ENCODE measurements at places on chromosomes 6 and 20.

DNA sequence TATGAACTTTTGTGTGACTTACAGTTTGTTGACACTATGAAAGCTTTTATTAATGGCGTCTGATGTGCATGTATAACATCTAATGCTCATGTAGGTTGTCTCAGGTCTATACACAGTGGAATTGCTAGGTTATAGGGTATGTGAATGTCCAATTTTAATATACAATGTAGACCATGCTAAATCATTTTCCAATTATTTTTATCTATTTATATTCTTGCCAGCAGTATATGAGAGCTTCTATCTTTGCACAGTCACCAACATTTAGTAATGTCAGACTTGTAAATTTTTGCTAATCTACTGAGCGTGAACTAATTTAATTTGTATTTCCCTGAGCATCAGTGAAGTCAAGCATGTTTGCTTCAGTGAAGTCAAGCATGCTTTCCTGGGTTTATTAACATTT, 64.4 kb downstream of the TPD52L1 start:
- no peak for ATAC-seq

DNA sequence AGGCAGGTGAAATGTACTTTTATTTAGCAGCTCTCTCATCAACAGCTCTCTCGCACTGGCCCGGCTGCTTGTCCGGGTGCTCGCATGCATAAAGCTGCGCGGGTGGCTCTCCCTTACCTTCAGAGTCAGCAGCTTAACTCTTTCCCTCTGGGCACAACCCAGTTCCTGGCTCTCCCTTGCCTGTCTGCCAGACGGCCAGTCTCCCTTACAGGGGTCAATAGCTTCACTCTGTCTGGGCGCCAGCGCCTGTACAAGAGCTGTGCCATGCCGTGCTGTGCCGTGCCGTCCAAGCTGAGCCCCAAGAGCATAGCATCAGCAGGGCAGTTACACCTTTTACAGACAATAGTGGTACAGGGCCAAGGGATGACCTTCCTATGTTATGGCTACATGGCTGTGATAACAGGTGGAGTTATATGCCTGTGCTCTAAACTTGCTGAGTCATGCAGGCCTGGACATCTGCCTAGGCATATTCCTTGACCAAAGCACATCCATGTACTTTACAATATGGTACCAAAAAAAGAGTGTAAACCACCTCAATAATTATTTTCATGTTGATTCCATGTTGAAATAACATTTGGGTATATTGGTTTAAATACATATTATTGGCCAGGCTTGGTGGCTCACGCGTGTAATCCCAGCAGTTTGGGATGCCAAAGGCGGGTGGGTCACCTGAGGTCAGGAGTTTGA, 47.9 kb downstream of the BLTP3A start:
- no peak for ATAC-seq

- ATAC-seq = no peak
These were observed 36.1 kb upstream of the THBS2 start for GRCh38 chr6:169289619-169290339.

- no peak for ATAC-seq
These were observed 65.9 kb downstream of the FAM135A start for GRCh38 chr6:70479236-70479635.

- ATAC-seq = no peak
These were observed 263.4 kb downstream of the RIMS1 start for GRCh38 chr6:72149715-72150114.

DNA sequence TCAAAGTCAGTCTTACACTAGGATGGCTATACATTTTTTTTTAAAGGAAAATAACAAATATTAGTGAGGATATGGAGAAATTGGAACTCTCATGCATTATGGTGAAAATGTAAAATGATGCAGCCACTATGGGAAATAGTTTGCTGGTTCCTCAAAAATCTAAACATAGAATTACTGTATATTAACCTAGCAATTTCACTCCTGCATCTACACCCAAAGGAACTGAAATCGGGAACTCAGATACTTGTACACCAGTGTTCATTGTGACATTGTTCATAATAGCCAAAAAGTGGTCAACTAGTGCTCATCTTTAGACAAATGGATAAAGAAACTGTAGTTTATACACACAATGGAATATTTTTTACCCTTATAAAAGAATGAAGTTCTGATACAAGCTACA, 110.7 kb downstream of the UTRN start:
- no peak for ATAC-seq

GRCh38 chr6:163001330-163001729, 273.6 kb downstream of the PACRG start:
- ATAC-seq = peak; percentile 31

DNA sequence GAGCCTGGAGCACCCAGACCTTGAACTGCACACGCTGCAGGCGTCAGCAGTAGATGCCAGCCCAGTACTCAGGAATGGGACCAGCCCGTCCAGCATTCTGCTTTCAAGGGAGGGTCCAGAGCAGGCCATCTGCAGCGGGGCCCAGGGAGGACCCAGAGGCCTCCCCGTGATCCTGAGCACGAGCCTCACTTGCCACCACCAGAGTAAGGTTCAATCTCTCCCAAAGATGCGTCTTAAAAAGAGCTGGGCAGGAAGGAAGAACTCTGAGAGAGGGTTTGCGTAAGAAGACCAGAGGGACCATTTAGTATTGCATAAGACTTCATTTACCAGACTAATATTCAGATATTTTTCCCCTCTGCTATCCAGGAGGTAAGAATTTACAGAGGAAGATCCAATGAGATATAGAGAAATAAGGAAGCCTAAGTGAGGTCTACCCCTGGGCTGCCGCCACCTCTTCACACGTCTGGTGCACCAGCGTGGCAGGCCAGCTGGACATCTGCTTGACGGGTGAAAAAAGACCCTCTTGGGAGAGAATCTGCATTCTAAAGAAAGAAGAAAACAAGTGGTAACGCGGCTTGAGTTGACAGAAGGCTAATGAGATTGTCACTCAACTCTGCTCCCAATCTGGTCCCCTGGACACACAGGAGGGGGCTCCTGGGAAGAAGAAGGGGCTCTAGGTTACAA, 107.3 kb downstream of the PRND start:
- no peak for ATAC-seq

DNA sequence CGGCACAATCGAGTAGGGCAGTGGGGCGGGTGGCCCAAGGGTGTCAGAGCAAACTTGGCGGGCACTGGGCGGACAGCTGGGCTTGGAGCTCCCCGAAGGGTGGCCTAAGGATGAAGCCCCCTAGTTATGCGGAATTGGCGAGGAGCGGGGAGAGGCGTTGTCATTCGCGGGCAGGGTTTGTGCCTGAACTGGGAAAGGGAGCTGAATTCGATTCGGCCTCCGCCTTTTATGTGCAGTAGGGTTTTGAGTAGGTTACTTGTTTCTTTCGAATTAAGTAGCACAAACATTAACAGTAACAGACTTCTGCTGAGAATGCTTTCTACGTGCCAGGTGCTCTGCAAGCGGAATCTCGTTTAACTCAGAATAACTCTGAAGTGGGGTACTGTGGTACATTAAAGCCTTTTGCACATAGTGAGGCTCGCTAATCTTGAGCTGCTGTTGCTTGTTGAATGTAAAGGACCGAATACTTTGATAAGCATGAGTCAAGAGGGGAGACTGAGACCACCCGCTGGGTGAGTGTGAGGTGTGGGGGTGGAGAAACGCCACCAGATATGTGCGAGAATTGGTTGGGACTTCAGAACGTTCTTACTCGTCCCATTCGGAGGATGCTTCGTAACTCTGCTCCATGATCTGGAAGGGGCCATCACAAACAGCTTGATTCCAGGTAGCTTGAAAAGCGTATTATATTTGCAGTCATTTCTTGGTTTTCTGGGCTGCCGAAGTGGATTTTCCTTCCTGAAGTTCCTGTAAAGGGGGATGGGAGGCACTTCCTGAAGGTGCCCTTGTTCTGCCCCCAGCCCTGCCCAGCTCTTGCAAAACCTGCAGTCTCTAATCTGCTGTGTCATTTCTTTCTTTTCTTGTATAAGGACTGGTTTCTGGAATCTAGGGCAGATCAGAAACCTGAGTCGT, 833 bp downstream of the RAB5IF start:
- ATAC-seq = no peak

DNA sequence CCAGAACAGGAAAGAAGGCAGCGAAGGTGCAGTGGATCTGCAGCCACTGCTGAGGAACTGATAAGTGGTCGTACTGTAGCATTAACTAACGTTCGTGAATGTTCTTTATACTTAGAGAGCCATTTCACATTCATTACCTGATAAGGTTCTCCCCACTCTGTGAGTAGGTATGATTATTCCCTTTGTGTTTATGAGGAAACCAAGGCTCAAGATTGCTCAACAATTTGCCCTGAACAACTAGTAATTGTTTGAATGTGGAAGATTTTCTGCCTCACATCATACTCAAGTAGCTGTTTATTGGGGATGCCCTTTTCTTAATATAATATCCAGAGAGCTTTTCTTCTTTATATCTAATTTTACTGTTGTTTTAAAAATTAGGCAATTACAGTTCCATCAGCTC, 24.9 kb upstream of the ELOVL5 start:
- ATAC-seq = no peak

- ATAC-seq = no peak
These were observed 2.5 kb downstream of the RIPOR2 start for GRCh38 chr6:24933266-24933665.

- ATAC-seq = no peak
These were observed 89.5 kb upstream of the SIM1 start for GRCh38 chr6:100554228-100554627.

- no peak for ATAC-seq
These were observed at the start of gene ATP9A for GRCh38 chr20:51767867-51768758. TSS of gene ATP9A (minus strand) at chr20:51768390. CDS start at chr20:51768369, 21 bp downstream.

DNA sequence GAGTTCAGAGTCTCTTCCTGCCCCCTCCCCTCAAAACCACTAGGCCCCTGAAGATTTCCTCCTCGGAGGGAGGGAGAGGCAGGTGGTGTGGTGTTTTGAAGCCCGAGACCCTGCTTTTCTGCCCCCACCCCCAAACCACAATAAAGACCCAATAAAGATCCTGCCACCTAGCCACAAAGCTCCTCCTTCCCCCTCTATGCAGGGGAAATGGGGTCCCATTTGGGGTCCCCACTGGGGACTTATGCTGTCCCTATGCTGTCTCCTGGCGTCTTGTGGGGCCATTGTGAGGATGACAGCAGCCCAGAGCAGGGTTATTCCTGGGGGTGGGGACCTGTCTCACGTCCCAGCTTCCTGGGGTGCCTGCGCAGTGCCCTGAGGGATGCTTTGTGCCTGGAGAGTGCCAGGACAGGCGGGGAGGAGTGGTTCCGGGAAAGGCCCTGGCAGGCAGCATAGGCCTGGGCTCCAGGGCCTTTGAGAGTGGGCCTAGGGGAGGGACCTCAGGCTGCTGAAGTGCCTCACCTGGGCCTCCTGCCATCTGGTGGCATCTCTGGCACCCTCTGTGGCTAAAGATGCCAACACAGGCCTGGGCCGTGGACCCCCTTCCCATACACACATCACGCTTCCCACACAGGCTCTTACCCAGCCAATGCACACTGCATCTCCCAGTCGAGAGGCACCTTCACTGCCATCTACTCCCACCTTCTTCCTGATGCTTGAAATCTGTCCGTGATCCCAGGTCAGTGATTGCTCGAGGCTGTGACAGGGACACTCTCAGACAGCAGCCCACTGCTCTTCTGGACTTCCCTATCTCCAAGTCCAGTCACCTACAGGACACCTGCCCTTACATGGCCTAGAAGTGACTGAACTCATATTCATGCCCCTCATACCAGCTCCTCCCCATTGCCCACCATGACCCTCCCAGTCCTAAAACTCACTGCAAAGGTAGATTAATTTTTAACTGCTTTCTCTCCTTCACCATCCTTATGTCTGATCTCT, 7.9 kb upstream of the ARMC12 start:
- no peak for ATAC-seq

DNA sequence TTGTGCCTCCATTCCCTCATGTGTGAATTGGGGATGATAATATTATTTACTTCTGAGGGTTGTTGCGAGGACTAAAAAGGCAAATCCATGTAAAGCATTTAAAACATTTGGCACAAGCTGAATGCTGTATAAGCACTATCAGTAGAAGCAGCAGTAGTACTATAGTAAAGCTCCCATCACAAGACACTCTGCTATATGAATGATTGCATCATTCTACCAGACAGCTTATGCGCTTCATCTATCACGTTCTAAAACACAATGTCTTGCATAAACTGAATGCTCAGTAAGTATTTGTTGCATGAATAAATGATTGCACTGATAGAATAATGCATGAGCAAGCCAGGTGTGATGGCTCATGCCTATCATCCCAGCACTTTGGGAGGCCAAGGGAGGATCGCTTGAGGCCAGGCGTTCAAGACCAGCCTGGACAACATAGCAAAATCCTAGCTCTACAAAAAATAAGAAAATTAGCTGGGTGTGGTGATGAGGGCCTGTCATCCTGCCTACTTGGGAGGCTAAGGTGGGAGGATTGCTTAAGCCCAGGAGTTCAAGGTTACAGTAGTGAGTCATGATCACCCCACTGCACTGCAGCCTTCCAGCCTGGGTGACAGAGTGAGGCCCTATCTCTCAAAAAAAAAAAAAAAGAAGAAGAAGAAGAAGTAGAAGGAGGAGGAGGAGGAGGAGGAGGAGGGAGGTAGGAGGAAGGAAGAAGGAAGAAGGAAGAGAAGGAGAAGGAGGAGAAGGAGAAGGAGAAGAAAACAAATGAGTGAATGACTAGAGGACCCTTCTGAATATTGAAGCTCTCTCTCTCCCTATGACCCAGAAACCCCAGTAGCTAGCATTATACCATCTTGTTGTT, 50.0 kb upstream of the FOXO3 start:
- no peak for ATAC-seq

GRCh38 chr6:44180886-44181285, 22.3 kb downstream of the CAPN11 start:
- ATAC-seq = no peak

- no peak for ATAC-seq
These were observed 1.3 kb upstream of the LZTS3 start for GRCh38 chr20:3174442-3175261.

- ATAC-seq = no peak
These were observed 159.4 kb upstream of the GGTLC1 start for GRCh38 chr20:24147961-24148360.

GRCh38 chr6:13874191-13874549, 50.6 kb upstream of the RNF182 start:
- no peak for ATAC-seq

GRCh38 chr20:21437816-21438215, 40.5 kb upstream of the NKX2-4 start:
- no peak for ATAC-seq

DNA sequence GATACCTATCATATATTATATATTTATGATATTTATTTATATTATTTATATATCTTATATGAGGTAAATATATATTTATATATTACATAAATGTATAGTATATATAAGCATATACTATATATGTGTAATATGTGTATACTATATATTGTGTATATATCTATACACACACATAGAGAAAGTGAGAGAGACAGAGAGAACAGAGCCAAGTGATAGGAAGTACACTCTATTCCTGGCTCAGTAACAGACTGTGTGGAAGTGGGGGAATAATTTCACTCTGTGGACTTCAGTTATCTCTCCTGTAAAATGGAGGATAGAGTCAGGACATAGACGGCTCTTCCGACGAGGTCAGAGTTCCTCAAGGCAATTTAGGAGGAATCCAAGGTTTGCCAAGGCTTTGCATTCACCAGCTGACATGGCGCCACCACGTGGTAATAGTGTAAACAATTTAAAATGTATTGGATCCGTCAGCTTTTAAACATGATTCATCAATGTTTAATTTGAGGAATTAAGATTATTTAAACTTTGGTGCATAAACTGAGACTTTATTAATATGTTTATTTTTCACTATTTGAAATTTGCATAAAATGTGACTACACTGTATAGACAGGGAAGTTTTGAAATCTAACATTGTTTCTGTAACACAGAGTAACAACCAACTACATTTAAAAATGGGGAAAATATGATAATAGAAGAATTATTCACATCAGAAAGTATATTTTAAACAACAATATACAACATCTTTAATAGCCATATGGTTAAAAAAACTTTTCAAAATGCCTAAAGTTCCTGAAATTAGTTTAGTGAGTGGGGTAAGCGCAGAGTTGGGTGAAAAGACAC, 75.4 kb upstream of the TMEM244 start:
- no peak for ATAC-seq
